ENCODE measurements at places on chromosomes 16 and 17.

GRCh38 chr17:77378318-77379064 lies 237.7 kb downstream of the SEC14L1 start:
- peaks cover 56% of the 10 kb centered on the region for H3K4me1 ChIP-seq
- no peaks in the 10 kb centered on the region for H3K27me3 ChIP-seq
- no peak overlapping the region for H3K27ac ChIP-seq
- DNase-seq, result no peak
- H3K4me3 ChIP-seq, result no peak overlapping the region
- H3K36me3 ChIP-seq, result no peaks in the 10 kb centered on the region

GRCh38 chr16:8717892-8718415 lies 43.5 kb downstream of the ABAT start:
- no peak overlapping the region for H3K27ac ChIP-seq
- no peaks in the 10 kb centered on the region for H3K27me3 ChIP-seq
- no peaks in the 10 kb centered on the region for H3K4me1 ChIP-seq
- DNase-seq, result no peak
- H3K4me3 ChIP-seq, result no peak overlapping the region
- no peaks in the 10 kb centered on the region for H3K36me3 ChIP-seq

- no peak for DNase-seq
- H3K4me3 ChIP-seq, result no peak overlapping the region
- no peaks in the 10 kb centered on the region for H3K36me3 ChIP-seq
- H3K27me3 ChIP-seq, result no peaks in the 10 kb centered on the region
These were observed 111.3 kb downstream of the TRIM37 start for GRCh38 chr17:58995247-58995940.

DNA sequence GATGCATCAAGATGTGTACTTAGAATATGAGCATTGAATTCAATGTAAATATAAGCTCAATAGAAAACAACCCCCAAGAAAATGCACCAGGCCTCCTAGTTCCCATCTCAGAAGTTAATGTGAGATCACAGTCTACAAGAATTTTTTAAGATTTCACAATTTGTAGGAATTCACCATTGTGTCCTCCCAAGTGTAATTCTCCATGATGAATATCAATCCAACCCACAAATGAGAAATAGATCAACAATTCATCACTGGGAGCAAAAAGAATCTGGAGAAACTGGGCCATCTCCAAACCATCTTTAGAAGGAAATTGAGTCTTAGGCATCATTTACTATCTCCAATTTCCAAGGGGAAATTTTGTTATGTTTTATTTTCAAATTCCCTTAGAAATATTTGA lies 310.5 kb upstream of the GOT2 start:
- H3K27ac ChIP-seq, result no peak overlapping the region
- H3K36me3 ChIP-seq, result no peaks in the 10 kb centered on the region
- H3K4me3 ChIP-seq, result no peak overlapping the region
- no peaks in the 10 kb centered on the region for H3K27me3 ChIP-seq

- peaks cover 7% of the 10 kb centered on the region for H3K4me1 ChIP-seq
- H3K27ac ChIP-seq, result no peak overlapping the region
- H3K36me3 ChIP-seq, result no peaks in the 10 kb centered on the region
- H3K27me3 ChIP-seq, result no peaks in the 10 kb centered on the region
- no peak for DNase-seq
- H3K4me3 ChIP-seq, result no peak overlapping the region
These were observed 126.3 kb downstream of the ZNF778 start for GRCh38 chr16:89343501-89344457.

DNA sequence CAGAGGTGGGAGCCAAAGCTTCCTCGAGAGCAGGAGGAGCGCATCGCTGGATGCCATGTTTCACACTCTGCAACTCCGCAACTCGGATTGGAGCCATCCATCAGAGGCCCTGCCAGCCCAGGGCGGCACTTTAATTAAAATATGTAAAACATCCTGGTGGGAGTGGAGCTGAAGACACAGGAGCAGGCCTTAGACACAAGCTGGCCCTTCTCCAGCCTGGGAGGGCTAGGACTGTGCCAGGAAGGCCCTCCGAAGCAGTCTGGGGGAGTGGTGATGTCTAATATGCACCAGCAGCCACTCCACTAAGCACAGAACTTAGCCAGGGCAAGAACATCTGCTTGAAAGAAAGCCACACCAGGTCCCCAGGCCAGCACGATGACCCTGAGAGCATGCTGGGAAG lies 5.8 kb upstream of the CCDC182 start:
- H3K27ac ChIP-seq, result no peak overlapping the region
- no peak for DNase-seq
- H3K27me3 ChIP-seq, result no peaks in the 10 kb centered on the region

DNA sequence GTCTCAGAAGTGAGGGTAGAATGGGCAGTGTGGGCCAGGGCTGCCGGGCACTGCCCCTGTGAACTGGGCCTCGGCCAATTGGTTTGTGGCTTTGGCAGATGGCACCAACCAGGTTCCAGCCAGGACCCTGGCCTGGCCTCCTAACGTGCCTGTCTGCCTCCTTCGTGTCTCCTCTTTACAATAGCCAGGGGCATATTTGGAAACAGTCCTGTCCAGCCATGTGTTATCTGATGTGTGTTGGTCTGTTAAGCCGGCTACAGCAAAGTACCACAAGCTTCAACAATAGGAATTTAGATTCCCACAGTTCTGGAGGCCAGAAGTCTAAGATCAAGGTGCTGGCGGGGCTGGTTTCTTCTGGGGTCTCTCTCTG lies 14.6 kb downstream of the CRISPLD2 start:
- no peak overlapping the region for H3K4me3 ChIP-seq
- DNase-seq, result peak; percentile 64
- no peaks in the 10 kb centered on the region for H3K36me3 ChIP-seq
- peak overlapping the region; percentile 94 for H3K27ac ChIP-seq
- peaks cover 8% of the 10 kb centered on the region for H3K4me1 ChIP-seq

- no peak for DNase-seq
- no peaks in the 10 kb centered on the region for H3K4me1 ChIP-seq
- H3K27ac ChIP-seq, result no peak overlapping the region
- H3K4me3 ChIP-seq, result no peak overlapping the region
- no peaks in the 10 kb centered on the region for H3K27me3 ChIP-seq
- H3K36me3 ChIP-seq, result no peaks in the 10 kb centered on the region
These were observed 80.8 kb downstream of the SOCS1 start for GRCh38 chr16:11175106-11175786.

GRCh38 chr17:6487251-6488007 lies 43.2 kb downstream of the PIMREG start:
- H3K27me3 ChIP-seq, result no peaks in the 10 kb centered on the region
- DNase-seq, result no peak
- no peak overlapping the region for H3K4me3 ChIP-seq
- H3K4me1 ChIP-seq, result no peaks in the 10 kb centered on the region
- no peaks in the 10 kb centered on the region for H3K36me3 ChIP-seq

DNA sequence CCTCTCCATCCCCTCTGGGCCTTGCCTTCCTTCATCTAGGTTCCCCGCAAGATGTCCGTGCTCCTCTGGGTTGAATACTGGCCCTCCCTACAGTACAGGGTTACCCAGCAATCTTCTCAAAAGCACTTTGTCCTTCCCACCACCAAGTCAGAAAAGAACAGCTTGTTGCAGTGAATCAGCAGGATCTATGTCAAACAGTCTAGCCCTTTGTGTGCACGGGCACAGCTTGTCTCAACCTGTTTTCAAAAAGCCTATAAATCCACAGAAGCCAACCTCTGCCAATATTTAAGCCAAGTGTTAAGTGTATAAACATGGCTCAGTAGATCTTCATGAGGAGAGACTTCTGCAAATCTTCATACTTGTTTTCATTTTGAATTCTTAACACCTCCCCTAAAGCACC lies 25.2 kb downstream of the C17orf67 start:
- no peak for DNase-seq
- H3K36me3 ChIP-seq, result no peaks in the 10 kb centered on the region
- no peaks in the 10 kb centered on the region for H3K27me3 ChIP-seq

- H3K27ac ChIP-seq, result no peak overlapping the region
- H3K4me3 ChIP-seq, result no peak overlapping the region
- H3K36me3 ChIP-seq, result no peaks in the 10 kb centered on the region
- no peaks in the 10 kb centered on the region for H3K27me3 ChIP-seq
- no peak for DNase-seq
These were observed 2.5 kb upstream of the AKAP10 start for GRCh38 chr17:19979917-19980770.

GRCh38 chr16:24635900-24636610 lies 93.4 kb upstream of the TNRC6A start:
- H3K36me3 ChIP-seq, result no peaks in the 10 kb centered on the region
- peak; percentile 79 for DNase-seq
- H3K27ac ChIP-seq, result peak overlapping the region; percentile 14
- H3K4me3 ChIP-seq, result no peak overlapping the region
- no peaks in the 10 kb centered on the region for H3K4me1 ChIP-seq

DNA sequence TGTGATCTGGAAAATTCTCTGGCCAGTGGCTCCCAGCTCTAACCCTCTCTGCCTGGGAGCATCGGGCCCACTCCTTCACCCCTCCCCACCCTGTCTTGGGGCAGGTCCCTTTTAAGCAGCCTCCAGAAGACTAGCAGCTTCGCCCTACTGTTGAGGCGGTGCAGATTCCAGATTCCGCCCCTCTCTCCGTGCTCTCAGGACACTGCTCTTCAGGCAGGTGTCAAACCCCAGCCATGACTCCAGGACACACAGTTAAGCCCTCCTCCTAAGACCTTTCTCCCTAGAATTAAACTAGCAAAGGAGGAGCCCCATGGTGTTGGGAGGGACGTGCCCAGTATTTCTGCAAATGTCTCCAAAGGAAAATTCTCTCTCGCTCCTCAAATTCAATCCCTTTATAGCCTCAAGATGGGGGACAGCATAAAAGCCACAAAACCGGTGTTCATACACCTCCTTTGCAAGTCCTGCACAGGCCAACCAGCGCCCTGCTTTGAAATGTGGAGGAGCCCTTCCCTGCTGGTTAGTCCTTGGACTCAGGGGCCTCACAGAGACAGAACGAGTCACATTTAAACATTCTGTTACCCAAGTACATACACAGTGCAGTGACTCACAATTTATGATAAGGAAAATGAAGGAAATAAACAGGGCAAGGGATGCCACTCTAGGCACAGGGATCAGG lies 7.2 kb downstream of the LPO start:
- H3K27me3 ChIP-seq, result no peaks in the 10 kb centered on the region
- DNase-seq, result no peak
- H3K27ac ChIP-seq, result no peak overlapping the region
- no peaks in the 10 kb centered on the region for H3K36me3 ChIP-seq
- no peak overlapping the region for H3K4me3 ChIP-seq

DNA sequence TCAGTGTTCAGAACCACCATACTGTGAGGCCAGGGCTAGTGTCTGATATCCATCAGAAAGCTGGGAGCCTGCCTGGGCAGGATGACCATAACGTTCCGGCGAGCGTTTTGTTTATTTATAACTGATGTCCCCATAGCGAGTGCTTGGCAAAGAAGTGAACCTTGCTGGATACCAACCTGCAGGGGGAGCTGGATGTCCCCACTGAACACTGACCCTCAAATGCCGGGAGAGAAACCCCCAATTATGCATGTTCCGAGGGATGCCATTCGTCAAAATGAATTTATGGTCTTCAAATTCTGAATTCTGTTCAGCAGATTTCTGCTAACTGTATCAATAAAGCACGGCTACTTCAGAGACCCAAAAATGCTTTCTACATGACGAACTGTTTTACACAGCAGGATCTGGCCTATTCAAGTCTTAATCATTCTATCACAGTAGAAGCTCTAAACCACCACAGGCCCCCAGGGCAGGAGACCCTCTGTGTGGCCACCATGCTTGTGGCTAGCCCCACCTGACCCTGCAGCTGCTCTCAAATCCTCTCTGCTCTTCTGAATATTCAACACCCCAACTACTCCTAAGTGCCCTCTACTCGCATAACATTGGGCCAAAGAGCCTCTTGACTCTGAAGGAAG lies 15.2 kb downstream of the MED24 start:
- H3K27me3 ChIP-seq, result no peaks in the 10 kb centered on the region
- H3K4me1 ChIP-seq, result peaks cover 6% of the 10 kb centered on the region
- peak overlapping the region; percentile 73 for H3K27ac ChIP-seq
- peak; percentile 84 for DNase-seq
- H3K36me3 ChIP-seq, result no peaks in the 10 kb centered on the region
- H3K4me3 ChIP-seq, result no peak overlapping the region

DNA sequence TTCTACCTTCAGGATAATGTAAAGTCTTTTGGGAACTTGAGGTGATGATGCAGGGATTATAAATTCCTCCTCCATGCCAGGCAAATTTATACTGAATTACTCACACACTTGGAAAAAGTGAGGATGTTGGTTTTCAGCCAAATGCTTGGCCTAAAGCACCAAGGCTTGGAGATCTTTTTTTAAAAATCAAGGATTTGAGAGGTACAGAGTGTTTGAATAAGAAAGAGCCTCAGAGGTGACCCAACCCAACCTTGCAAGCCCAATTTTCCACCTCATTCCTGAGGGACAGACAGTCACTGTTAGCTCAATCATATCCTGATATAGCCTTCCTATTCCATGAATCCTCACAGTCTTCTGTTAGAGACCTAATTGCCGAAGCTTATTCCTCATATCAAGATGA lies 14.0 kb downstream of the GRIN2A start:
- no peaks in the 10 kb centered on the region for H3K4me1 ChIP-seq

- peak overlapping the region; percentile 65 for H3K27ac ChIP-seq
- H3K36me3 ChIP-seq, result no peaks in the 10 kb centered on the region
- no peak for DNase-seq
- no peaks in the 10 kb centered on the region for H3K4me1 ChIP-seq
- H3K27me3 ChIP-seq, result no peaks in the 10 kb centered on the region
These were observed 242.9 kb downstream of the FTO start for GRCh38 chr16:53946746-53947386.

GRCh38 chr17:42577140-42577531 lies 393 bp downstream of the PSMC3IP start:
- H3K27me3 ChIP-seq, result no peaks in the 10 kb centered on the region
- no peak for DNase-seq
- H3K36me3 ChIP-seq, result peaks cover 7% of the 10 kb centered on the region
- H3K4me1 ChIP-seq, result no peaks in the 10 kb centered on the region
- H3K27ac ChIP-seq, result peak overlapping the region; percentile 80

DNA sequence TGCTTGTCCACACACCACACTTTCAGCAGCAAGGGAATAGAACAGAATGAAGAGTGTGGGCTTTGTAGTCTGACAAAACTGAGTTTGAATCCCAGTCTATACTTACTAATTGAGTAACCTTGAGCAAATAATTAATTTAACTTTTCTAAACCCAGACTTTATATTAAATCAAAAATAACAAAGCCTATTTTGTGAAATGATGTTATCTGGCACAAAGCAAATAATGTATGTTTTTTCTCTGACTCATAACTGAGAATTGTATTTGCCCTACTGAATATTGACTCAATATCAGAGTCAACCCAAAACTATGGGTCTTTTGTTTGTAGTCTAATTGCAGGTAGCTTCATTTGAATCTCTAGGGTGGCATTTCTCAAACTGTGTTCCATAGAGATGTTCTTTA lies 77.9 kb upstream of the TANC2 start:
- DNase-seq, result no peak
- no peaks in the 10 kb centered on the region for H3K27me3 ChIP-seq
- no peaks in the 10 kb centered on the region for H3K36me3 ChIP-seq
- no peaks in the 10 kb centered on the region for H3K4me1 ChIP-seq
- no peak overlapping the region for H3K27ac ChIP-seq
- no peak overlapping the region for H3K4me3 ChIP-seq

DNA sequence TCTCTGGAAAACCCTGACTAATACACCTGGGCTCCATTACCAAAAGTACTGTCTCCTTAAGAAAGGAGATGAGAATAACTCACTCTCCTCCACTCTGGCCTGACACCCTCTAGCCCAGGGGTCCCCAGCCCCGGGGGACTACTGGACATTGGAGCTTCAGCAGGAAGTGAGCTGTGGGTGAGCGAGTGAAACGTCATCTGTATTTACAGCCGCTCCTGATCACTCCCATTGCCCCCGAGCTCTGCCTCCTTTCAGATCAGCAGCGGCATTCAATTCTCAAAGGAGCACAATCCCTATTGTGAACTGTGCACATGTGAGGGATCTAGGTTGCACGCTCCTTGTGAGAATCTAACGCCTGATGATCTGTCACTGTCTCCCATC lies 126.3 kb upstream of the TNRC6C start:
- DNase-seq, result no peak
- H3K4me3 ChIP-seq, result no peak overlapping the region
- H3K27ac ChIP-seq, result peak overlapping the region; percentile 96
- H3K36me3 ChIP-seq, result no peaks in the 10 kb centered on the region

Measured in breast epithelium (tissue), 4 donors.